ENCODE measurements at places on chromosomes 13 and 19.

GRCh38 chr19:30423481-30423880 is 51.3 kb downstream of the ZNF536 start:
- DNase-seq: no peak

DNA sequence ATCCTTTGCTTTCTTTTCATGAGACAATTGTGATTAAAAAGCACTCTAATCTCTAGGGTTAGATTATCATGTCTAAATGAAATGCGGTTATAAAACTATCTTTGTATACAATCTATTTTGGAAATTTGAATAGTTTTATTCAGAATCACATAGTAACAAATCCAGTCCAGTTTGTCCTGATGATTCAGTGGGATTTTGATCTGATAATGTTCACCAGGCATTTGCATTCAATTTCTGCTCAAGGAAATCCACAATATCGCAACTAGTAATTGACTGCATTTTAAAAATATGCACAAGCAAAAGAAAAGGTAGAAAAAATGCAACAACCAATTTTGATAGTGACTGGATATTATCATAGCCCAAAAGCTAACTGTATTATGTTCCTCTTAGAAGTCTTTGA is 63.8 kb downstream of the ITGBL1 start:
- no peak for DNase-seq

DNA sequence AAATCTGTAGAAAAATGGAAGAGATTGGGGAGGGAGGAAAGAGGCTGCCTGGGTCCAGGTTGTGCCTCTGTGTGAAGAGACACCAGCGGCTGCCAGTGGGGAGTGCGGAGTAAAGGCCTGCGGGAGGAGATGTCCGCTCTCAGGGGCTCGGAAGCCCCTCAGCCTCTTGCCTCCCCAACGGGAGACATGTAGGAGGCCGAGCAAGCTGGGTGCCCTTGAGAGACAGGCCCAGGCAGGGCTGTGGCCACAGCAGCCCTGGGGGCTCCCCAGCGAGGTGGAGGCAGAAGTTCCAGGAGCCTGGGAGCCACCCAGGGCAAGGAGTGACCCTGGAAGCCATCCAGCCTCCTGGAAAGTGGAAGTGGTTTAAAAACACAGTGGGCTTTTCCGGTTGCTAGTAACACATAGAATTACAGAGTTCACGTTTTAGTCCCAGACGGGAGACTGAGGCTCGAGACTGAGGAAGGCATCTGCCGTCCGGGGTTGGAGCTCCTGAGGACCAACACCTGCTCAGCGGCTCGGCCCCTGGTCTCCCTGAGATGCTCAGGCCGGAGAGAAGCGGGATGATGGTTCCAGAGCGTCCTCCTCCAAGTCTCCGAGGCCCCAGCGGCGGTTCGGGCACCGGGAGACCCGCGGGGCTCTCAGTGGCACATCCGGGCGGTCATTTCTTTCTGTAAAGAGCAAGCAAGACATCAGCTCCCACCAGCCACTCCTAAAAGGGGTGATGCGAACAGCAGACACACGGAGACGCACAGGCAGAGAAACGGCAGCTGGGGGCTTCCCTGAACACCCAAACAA is 21.9 kb upstream of the MKNK2 start:
- DNase-seq: no peak

- DNase-seq: no peak
Observed at GRCh38 chr13:66974889-66975288, 255.2 kb downstream of the PCDH9 start.

GRCh38 chr13:108263621-108264355 is 5.7 kb upstream of the TNFSF13B start:
- no peak for DNase-seq

GRCh38 chr13:61258185-61258584 is 157.5 kb downstream of the PCDH20 start:
- DNase-seq: no peak

DNA sequence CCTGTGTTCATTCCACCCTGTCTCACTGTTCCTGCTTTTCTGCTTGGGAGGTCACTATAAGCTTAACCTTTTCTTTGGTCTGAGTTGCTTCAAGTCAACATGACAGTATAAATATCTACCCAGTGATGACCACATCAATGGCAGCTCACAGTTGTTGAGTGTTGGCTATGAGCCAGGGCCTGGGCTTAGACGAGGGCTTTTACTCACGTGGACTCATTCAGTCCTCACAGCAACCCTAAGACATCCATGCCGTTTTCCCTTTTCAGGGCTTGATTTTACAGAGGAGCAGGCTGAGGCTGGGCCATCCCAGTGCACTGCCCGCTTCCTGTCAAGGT is 10.2 kb upstream of the CCDC97 start:
- no peak for DNase-seq

DNA sequence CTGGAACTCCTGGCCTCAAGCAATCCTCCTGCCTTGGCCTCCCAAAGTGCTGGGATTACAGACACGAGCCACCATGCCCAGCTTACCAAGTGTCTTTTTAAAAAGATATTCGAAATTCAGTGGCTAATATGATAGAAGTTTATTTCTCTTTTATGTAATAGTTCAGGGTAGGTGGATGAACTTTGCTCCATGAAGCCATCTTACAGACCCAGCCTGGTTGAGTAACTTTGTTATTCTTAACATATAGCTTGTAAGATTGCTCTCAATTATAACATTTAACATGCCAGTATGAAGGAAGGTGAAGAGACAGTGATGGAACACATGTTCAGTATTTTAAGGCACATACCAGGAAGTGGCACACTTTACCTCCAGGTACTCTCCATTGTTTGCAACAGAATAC is 42.4 kb downstream of the ZIC2 start:
- DNase-seq: no peak

DNA sequence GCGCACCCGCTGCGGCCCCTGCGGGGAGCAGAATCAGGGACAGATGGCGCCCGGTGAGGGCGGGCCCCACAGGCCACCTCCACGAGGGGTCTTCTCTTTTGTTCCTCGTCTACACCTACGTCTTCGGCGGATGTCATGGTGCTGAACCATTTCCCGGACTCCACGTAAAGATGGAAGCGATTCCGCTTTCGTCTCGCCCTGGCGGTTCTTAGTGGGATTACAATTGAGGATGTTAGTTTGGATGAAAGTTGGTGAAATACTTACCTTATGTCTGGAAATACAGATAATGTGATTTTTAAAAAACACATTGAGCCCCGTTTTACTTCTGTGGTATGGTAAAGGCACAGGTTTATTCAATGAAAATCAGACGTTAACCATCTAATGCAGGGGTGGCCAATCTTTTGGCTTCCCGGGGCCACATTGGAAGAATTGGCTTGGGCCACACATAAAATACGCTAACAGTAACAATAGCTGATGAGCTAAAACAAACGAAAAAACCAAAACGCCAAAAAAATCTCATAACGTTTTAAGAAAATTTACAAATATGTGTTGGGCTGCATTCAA is 1.4 kb upstream of the ZMYM5 start:
- peak; percentile 83 for DNase-seq

DNA sequence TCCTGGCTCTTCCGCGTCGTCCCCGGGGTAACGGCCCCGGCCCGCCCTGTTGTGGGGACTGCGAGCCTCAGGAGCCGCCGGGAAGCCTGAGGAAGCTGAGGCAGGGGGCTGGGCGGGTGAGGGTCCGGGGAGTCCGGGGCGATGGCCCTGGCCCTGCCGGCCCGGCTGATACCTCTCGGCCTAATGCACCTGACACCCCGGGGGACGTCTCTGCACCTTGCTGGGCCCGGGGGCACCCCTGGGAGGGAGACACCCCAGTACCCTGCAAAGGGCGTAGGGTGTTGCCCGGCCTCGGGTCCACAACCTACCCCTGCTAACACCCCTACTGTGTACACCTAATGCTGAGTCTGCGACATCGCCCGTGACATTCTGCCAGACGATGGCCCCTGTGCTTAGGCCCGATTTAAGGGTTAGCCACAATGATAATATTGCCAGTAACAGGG is 410 bp downstream of the PIN1 start:
- DNase-seq: no peak

DNA sequence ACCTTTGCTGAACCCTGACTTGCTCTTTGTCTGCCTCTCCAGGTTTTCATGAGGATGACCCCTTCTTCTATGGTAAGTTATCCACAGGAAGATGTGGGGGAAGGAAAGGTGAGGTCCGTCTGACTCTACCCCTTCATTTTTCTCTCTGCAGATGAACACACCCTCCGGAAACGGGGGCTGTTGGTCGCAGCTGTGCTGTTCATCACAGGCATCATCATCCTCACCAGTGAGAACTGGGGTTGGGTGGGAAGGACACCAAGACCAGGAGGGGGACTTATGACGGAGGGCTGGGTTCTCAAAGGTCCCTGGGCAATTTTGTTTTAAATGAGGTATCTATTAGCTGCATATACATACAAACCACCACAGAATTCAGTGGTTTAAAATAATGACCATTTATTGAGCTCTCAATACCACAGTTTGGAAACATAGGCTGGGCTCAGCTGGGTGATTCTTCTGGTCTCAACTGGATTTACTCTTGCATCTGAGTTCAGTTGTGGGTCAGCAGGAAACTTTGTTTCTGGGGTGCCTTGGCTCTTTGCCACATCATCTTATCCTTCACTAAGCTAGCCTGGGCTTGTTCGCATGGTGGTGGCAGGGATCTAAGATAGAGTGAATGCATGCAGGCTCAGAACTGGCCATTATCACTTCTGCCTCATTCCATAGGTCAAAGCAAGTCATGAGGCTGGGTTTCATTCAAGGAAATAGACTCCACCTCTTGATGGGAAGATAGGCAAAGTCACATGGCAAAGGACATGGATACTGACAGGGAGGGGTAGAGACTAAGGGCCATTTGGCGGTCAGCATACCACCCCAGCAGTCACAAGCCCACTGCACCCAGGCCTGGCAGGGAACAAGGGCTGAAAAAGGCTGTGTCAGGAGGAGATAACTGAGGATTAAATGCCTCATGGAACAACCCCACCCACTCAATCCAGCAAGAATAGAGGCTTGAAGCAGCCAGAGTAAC is 11.8 kb downstream of the FXYD5 start:
- DNase-seq: no peak

- DNase-seq: no peak
Observed at GRCh38 chr13:44219577-44220548, 153.8 kb upstream of the SERP2 start.

DNA sequence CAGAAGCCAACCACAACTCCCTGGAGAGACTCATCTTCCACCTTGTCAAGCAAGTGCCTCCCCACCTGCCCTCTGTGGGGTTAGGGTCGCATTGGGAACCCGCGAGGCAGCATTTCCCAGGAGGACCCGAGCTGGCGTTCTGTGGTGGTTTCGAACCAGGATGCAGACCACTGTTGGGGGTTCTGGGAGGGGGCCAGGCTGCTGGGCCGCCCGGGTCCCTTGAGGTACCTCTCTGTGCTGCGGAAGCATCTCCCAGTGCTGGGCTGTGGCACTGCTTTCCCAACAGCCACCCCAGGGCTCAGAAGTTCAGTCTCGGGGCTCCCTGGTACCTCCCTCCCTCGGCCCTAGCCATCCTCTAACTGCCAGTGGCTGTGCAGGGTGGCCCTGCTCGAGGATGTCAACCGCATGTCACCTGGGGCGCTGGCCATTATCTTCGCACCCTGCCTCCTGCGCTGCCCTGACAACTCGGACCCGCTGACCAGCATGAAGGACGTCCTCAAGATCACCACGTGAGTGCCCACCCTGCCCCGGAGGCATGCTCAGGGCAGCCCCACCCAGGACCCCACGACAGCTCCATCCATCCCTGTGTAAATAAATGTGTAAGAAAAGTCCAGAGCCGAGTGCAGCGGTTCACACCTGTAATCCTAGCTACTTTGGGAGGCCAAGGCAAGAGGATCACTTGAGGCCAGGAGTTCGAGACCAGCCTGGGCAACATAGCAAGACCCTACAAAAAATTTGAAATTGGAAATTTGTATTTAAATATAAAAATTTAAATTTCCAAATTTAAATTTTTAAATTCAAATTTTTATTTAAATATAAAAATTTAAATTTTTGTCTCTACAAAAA is 8.2 kb upstream of the USE1 start:
- DNase-seq: no peak

GRCh38 chr19:12641456-12641855 is 25.1 kb downstream of the MAN2B1 start:
- no peak for DNase-seq

- peak; percentile 59 for DNase-seq
Observed at GRCh38 chr19:4831304-4831978, at the start of gene TICAM1. TICAM1 (minus strand) TSS chr19:4831712; CDS start chr19:4818377, 13,335 bp downstream.

DNA sequence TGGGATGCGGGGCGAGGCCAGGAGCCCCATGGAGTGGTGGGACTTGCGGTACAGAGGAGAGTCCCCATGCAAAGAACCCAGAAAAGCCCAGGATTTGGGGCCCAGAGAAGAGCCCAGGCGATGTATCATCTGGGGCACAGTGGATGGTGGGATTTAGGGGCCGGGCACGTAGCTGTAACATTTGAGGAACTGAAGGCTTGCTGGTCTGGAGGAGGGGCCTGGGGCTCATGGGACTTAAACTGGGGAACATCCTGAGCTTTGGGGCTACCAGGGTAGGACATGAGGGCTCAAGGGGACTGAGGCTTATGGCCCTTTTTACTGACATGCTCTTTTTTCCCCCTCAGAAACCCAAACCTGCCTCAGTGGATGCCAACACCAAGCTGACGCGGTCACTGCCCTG is 13.5 kb downstream of the MED25 start:
- DNase-seq: no peak

DNA sequence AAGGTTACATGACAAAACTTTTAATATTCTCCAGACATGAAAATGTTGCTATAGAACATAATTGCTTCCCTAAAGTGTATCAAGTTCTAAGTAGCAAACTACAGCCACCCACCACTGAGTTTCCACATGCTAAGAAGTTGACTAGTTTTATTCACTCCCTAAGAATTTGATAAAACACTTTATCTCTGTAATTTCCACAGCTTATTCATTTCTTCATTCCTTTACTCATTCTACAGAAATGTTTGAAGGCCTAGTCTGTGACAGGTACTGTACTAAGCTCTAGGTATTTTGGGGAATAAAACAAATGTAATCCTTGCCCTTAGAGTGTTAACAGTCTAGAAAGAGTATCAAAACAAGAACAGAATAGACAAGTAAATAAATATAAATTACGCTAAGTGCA is 101.8 kb upstream of the DIAPH3 start:
- DNase-seq: no peak

DNA sequence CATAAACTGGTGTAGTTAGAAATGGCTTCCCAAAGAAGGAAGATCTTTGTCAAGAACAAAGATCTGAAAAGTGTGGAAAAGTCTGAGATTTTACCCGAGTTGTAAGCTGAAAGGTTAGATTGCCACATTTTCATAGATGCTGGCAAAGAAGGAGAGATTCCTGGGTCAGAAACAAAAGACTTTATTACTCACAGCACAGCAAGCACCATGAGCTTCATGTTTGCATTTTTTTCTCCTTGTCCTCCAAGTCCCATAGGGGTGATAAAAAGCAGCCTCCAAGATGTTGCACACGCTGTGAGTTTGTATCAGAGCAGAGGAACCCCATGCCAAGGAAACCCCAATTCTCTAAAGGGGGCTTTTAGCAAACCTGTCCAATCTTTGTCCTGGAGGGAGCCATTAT is 29.3 kb downstream of the MZT1 start:
- DNase-seq: no peak
